ENCODE measurements at places on chromosomes 6 and 20.
A peak's percentile ranks its signal among the peaks of the same experiment; 100 is the strongest.

- no peak for DNase-seq
Observed at GRCh38 chr20:41006936-41007474, 21.6 kb upstream of the TOP1 start.

DNA sequence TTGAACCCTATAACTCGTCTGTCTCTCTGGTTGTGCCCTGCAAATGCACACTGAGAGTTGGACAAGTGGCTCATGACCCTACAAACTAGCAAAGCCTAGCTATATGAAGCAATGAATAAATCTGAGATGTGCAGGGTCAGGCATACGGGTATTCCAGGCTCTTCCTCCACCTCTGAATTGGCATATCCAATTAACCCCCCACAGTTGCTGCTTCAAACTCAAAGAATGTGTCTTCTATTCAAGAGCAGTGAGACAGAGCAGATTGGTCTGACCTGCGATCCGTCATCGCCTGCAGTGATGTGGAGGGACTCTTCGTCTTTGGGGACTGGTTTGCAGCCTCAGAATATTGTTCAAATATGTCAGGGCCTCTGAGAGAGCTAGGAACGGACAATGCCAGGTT lies 59.8 kb downstream of the LAMP5 start:
- DNase-seq: no peak

DNA sequence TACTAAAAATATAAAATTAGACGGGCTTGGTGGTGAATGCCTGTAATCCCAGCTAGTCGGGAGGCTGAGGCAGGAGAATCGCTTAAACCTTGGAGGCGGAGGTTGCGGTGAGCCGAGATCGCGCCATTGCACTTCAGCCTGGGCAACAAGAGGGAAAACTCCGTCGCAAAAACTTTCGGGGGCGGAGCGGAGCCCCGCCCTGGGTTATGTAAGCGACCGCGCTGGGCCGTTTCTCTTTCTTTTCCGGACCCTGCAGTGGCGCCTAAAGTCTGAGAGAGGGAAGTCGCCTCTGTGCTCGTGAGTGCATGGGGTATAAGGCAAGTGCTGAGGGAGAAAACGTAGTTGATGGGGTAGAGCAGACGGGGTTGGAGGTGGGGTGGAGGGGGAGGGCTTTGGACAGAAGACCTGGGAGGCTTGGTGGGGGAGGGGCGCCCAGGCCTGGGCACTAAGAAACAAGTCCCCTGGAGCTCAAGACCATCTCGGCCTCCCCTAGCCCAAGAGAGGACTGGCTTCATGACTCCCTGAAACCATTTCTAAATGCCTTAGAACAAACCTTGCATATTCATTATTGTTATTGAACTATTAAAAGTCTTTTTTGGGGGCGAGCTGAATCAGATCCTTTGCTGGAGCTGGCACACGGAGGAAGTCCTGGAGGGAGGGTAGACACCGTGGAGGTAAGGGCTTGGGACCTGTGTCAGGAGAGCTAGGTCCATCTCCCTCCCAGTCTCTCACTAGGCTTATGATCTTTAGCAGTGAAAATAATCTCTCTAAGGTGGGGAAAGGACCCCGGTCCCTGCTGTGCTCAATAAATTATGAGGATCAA lies 2.7 kb upstream of the MICA start:
- peak; percentile 25 for DNase-seq

GRCh38 chr6:45666846-45667245 lies 289.1 kb upstream of the SUPT3H start:
- no peak for DNase-seq

- DNase-seq: peak; percentile 38
Observed at GRCh38 chr6:46899659-46900058, 22.1 kb downstream of the ADGRF5 start.

GRCh38 chr6:53910834-53911233 lies 116.0 kb downstream of the LRRC1 start:
- DNase-seq: no peak

DNA sequence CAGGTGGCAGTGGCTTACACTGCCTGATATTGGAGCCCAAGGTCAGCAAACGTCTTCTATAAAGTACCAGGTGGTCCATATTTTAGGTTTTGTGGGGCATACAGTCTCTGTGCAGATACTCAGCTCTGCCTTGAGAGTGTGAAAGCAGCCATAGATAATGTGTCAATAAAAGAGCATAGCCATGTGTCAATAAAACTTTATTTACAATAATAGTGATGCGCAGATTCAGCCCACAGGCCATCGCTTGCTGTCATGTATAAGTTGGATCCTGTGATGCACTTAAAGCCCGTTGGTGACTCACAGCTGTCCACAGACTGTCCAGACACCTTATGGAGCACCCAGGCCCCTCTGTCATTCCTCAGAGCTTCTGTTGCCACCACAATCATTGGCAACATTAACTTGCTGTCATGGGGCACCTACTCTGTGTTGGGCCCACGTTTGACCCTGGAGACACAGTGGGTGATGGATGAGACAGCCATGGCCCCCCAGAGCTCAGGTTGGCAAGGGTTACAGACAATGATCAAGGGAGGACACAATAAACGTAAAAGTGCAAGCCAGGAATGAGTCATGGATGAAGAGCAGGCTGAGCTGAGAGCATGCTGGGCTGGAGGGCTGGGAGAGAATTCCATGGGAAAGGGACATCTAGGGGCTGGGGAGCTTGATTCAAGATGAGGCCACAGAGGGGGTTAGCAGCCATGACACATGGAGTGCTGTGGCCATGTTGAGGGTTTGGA lies 173.6 kb downstream of the TAF4 start:
- no peak for DNase-seq

GRCh38 chr20:10177326-10177725 lies 41.3 kb upstream of the SNAP25 start:
- DNase-seq: peak; percentile 88

DNA sequence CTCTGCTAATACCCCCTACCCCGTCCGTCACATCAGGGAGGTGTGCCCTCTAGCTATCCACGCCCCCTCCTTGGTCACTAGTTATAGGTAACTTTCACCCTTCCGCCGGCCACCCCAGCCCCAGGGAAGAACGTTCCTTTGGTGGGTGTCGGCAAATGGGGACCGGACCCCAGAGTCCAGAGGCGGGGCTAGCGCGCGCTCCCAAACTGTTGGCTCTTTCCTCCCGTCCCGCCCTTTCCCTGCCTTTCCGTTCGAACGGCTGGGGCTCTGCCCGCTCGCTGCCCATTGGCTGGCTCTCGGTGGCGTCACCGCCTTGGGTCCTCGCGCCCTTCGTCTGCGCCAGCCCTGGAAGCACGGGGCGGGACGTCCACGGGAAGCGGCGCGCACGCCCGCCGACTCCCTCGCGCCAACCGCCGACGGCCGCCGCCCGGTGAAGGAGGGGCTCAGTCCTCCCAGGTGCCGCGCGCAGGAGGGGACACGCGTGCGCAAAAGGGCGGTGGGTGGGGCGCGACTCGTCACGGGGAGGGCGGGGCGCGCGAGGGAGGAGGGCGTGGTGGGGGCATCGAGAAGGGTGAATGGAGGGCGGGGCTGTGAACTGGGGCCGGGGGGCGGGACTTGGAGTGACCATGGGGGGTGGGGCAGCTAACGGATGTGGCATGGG lies 634 bp upstream of the PHF1 start:
- peak; percentile 91 for DNase-seq

GRCh38 chr6:168225471-168225911 lies 94.1 kb downstream of the DACT2 start:
- DNase-seq: no peak

GRCh38 chr6:127391094-127391953 lies 47.9 kb upstream of the ECHDC1 start:
- DNase-seq: no peak

GRCh38 chr6:44333273-44333919 lies 9.1 kb upstream of the SPATS1 start:
- DNase-seq: no peak

DNA sequence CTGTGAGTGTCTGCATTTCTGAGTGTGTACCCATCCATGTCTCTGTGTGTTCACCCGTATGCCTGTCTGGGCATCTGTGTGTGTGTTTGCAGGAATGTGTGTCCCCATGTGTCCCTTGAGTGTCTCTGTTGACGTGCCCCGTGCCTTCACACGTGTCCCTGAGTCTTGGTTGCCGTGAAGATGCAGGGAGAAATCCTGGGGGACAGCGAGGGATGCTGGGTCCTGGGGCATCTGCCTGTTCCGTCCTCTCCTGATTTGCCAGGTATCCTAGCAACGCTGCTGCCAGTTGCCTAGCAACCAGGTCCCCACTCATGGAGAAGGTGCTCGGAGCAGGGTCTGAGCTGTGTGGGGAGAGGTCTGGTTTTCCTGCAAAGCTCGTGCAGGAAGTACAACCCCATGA lies 6.0 kb upstream of the LKAAEAR1 start:
- DNase-seq: no peak

GRCh38 chr6:125041740-125042459 lies 79.7 kb downstream of the RNF217 start:
- peak; percentile 53 for DNase-seq

GRCh38 chr6:164035900-164036485 lies 621.5 kb downstream of the QKI start:
- no peak for DNase-seq

DNA sequence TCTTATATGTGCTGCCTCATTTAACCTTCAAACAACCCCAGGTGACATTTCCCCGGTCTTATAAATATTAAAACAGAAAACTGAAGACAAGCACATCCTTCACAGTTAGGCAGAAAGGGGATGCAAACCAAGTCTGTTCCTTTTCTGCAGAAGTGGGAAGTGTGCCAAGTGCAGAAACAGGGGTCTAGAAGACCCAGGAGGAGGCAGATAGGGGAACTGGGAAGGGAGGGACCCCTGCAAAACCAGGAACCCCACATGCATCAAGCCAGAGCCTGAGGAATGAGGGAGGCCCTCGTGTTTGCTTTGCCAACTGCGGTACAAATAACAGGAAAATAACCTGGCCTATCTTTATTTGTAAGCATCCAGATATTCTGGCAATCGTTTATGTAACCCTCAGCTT lies 17.0 kb upstream of the CST3 start:
- no peak for DNase-seq

DNA sequence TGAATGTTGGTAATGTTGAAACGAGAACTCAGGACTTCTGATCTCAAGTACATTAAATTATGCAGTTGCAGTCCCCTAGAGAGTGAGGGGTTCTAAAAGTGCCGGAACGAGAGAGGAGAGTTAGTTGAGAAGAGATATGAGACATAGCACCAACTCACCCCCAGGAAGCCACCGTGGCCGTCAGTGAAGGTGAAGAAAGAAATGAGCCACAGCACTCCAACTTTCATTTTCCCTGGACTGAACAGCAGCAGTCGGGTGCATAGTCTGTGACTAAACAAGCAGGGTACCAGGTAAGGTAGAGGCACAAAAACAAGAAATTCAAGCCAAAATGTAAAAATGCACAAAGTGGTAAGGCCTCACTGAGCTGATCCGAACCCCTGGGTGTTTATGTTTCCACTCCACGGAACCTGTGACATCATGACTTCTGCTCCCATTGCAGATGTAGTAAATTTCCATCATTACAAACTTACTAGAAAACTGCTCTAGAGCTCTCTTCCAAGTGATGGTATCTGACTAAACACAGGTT lies 13.2 kb downstream of the ADGRF1 start:
- no peak for DNase-seq

DNA sequence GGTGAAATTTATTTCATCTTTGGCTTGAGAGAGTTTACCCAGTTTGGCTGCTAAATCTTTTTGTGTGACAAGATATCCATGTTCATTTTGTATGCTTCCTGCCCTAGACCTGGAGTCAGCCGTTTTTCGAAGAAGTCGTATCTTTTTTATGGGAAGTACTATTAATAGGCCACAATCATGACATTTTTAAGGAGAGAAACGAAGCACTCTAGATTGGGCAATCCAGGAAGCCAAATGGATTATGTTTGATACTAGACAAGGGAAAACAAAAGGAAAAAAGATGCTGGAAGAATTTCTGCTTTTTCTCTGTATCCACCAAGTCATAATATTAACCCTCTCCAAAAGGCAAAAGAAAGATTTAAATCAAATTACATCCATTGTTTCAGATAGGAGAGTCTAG lies 214.6 kb downstream of the HDGFL1 start:
- DNase-seq: no peak

DNA sequence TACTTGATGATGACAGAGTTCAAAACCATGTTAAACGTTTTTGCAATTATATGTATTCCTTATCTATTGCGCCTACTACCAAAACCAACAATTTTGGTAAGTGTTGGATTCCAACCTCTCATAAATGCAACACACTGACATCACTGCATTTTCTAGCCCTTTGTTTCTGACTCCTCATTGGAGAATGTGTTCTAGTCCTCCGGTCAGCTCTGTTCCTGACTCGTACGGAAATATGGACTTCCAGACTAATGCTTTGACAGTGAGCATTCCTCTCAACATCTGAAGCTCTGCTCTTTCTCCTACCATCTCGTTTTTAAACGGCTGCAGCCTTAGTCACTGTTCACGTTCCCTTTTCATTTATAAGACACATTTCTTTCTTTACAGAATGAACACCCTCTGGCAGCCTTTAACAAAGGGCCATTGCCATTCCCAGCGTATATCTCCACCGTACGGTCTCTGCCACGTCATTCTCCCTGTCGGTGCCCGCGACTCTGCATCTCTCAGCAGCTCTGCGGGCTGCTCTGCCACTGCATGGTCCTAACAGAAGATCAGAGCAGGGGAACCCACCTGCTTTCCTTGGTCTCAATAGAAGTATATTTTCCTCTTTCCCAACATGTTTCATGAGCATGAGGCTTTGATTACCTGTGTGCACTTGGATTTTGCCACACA lies 103.0 kb upstream of the SYNDIG1 start:
- no peak for DNase-seq

- no peak for DNase-seq
Observed at GRCh38 chr6:25548451-25548850, 103.6 kb upstream of the SCGN start.

- DNase-seq: no peak
Observed at GRCh38 chr6:153172815-153173214, 41.7 kb upstream of the RGS17 start.

GRCh38 chr20:40769677-40770285 lies 80.7 kb upstream of the MAFB start:
- DNase-seq: no peak

DNA sequence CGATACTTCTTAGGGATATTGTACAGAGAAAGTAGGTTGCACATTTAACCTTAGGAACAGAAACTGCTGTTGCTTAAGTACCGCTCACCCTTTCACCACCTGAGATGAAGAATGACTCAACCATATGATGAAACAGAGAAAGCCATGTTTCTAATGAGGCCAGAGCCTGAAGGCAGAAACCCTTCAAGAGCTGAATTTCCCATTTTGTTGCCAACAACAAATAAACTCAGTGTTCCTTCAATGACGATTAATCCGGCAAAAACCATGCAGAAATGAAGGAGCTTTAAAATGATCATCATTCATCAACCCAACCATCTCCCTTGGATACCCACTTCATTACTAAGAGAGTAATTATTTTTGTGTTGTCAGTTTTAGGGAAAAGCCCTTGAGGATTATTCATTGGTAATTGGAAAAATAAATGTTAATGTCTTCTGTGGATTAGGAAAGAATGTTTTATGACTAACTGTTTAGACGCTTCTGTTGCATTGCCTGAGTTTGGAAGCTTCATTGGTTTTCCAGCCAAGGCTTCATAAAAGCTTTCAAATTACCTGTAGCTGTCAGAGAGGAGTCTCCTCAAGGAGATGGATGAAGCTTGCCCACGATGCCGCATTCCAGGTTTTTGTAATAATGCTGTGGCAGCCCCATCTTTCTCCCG lies 112.1 kb upstream of the IYD start:
- DNase-seq: peak; percentile 86

All from astrocyte (in vitro differentiated cells and primary cell).